AML-193 (cell line): ENCODE measurements at places on chromosomes 13 and 19.

- no peak for DNase-seq
Measured at GRCh38 chr19:11580116-11580515, 2.7 kb upstream of the ACP5 start.

GRCh38 chr13:22848539-22849052 is 332.2 kb upstream of the SGCG start:
- no peak for DNase-seq

DNA sequence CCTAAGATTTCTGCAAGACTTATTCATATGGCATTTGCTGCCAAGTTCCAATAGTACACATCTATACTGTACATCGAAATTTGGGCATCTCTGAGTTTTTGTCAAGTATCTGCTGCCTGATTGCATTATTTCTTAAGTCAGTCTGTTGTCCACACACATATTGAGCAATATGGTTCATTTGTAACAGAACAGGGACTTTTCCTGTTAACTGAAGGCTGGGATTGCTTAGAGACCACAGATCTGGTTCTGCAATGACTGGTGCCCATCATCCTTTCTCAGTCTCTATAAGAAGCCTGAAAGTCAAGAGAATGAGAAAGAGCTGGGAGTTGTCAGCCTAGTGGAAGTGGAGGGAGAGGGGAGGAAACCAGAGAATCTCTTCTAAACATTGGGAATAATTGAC is 22.5 kb upstream of the MYCBP2 start:
- DNase-seq = peak; percentile 98

DNA sequence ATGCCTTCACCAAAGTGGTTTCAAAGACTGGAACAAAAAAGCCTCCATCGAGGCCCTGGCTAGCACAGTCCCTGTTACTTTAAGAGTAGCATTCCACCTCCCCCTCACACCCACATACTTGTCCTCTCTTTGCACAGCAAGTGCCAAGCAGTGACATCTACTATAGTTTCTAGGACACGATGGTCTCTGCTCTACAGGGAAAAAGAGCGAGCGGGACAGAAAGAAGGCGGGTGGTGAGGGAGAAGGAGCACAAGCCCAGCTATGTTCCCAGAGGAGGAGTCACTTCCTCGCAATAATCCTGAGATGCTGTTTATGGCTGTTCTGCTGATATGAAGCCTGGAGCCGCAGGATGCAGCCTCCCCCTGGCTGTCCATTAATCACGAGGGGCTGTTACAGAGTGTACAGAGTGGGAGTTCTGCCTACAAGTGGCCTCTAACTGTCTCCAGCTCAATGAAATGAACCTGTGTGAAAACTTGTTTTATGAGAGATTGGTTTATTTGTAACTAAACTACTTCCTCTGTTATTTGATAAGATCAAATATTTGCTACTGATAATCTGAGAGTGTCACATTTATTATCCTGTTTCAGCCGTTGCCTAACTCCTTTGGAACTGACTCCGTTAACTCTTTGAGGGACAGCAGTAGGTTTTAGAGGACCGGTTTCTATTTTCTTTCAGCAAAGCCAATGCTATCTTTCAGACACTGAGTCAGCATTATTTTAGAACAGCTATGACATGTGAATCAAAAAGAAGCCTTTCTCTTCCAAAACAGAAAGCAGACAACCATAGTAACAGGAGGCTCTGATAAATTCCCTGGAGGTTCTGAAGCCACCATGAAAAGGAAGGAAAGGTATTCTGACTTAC is 208.0 kb downstream of the SPRY2 start:
- DNase-seq = no peak

DNA sequence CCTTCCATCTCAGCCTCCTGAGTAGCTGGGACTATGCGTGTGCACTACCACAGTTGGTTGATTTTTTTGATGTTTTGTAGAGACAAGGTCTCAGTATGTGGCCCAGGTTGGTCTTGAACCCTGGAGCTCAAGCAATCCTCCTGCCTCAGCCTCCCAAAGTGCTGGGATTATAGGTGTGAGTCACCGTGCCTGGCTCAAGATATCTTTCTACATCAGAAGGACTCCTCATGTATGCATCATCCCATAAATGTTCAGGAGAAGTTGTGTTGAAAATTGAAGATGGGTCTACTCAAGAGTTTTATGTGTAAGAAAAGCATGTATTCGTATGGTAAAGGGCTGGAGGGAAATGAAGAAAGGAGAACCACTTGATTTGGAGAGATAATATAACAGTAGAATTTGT is 71.8 kb upstream of the STK24 start:
- no peak for DNase-seq

DNA sequence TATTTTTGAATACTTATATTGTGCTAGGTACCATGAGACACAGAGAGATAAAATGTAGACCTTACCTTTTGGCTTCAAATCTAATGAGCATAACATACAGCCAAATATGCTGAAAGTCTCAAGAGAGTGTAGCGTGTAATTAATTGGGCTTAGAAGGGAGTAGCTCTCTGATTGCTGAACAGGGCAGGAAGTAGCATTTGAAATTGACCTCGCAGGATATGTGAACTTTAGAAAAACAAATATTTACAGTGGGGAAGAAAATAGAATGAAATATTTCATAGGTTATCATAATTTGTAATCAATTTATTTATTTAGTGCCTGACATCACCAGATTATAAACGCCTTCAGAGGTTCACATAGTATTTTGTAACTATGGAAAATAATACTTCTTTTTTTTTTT is 327.1 kb downstream of the RFC3 start:
- no peak for DNase-seq

- no peak for DNase-seq
Measured at GRCh38 chr13:102347490-102347889, 54.4 kb downstream of the FGF14 start.

DNA sequence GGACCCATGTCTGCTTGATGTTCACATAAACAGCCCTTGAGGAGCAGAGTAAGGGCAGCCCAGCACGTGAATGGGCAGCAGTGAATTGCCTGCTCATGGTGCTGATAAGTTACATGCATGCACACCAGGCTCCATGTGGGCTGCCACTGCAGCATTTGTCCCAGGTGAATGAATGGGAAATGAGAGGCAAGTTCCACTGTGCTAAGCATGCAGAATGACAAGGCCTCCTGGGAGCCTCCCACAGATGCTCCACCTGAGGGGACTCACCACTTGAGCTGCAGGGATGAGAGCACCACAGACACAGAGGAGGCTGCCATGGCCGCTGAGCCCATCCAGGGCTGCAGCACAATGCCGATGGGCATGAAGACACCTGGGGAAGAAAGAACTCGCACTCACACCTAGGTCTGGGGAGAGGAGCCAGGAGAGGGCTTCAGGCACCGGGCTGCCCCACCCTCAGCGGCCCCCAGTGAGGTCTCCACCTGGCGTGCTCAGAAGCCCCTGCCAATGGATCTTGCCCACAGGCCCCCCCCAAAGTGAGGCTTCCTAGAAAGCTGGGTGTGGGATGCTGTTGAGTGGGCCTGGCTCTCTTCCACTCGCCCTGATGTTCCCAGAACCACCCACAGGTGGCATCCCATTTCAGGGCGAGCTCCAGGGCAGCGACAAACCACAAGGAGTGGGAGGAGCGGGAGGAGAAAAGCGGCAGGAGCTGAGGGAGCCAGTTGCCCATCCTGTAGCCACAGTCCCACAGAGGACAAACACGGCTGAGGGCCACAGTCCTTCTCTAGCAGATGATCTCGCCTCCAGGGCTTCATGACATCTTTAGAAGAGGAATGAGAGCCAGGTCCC is 73.8 kb downstream of the CCDC70 start:
- DNase-seq = no peak

- DNase-seq = no peak
Measured at GRCh38 chr19:11460207-11460606, 20.6 kb downstream of the ELAVL3 start.

DNA sequence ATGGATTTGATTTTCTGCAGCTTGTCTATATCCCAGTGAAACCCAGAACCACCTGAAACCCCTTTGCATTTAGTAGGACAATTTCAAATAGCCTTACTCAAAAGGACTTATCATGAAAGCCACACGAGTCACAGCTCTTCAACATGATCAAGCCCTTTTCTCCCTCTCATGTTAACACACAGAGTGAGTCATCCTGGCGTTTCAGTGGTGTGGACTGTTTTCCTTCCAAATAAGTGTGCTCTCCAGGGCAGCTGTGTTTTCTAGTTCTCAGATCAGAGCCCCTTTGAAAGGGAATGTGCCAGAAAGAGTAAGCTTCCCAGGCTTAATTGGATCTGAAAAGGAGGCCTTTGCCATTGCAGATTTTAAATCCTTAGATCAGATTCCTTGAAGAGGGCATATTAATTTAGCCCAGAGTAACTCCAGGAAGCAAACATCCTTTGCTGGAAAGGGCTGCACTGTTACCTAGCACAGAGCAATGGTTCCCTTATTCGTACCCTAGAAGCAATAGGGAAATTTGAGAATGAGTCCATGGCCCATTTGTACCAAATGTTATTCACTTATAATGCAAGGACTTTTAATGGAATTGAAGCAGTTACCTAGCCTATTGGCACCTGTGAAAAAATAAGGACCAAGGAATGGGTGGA is 51.3 kb downstream of the ERICH6B start:
- DNase-seq = no peak

DNA sequence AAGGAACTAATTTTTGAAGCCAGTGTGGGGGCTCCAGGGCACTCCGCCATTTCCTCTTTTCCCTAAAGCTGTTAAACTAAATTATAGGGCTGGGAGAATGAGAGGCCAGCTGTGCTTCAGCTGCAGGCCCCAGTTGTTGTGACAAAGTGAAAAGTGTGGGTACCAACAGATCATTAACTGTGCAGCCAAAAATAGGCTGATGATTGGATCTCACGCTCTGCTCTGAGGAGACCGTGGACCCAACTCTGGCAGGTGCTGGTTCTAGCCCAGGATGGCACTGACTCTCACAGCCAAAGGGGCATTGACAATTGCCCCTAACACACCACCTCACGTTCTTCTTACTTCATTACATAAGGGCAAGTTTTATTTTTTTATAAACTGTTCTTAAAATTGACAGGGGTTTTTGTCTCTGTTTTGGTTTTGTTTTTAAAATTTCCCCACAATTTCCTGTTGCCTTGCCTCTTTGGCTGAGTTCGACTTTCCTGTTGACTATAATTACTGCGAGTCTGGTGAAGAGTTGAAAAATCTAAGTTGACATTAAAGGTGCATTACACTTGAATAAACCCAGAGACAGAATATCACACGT is 391.0 kb downstream of the FGF9 start:
- no peak for DNase-seq

DNA sequence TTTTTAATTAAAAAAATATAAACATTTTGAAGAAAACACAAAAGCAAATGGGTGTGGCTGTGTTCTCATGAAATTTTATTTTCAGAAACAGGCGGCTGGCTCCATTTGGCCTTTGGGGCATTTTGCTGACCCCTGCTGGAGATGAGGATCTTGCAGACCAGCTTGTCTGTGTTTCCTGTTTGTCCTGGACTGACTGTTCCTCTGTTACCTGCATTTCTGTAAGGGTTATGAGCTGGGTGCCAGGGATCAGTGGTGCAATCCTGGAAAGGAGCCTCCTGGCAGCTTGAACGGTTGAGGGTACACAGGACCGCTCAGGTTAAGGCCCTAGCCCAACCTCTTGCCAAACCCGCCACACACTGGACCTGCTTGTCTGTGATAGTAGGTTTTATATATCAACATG is 49.9 kb downstream of the ZNF787 start:
- peak; percentile 31 for DNase-seq

DNA sequence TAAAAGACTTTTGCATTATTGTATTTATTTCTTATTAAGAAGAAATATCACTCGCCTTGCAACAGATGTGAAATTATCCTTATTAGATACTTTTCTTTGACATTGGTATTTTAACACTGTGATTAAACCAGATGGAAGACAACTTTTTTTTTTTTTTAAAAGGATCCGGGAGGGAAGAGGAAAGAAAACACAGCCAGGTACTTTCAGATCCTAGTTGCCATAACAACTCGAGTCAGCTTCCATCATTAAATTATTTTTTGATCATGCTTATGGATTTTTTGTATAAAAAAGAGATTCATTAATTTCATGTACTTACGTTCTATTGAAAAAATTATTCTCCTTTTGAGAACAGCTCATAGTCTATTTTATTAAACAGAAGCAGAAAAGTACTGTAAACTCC is 515.7 kb downstream of the TBC1D4 start:
- DNase-seq = no peak

- no peak for DNase-seq
Measured at GRCh38 chr19:8826371-8826770, 5.7 kb downstream of the ZNF558 start.

DNA sequence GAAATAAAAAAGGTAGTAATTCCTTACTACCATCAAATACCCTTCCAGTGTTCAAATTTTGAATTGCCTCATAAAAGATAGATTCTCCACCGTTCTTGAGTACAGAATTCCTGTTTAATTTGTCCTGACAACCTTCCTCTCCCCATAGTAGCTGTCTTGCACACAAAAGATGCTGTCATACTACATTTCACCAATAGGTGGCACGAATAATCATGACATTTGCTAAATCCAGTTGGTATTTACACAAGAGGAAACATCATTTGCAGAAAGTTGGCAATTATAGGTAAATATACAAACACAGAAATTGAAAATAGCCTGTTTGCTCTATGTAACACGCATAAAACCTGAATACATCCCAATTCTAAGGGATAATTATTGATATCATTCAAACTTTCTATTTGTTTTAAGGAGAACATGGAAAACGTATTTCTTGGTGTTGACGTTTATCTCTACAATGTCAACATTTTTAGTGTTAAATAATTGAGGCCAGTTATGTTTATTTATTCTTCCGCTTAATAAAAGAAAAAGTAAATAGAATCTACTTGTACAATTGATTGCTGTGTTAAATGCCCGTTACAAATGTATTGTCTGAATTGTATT is 58.3 kb upstream of the CLDN10 start:
- peak; percentile 64 for DNase-seq

GRCh38 chr13:49340161-49340560 is 92.4 kb downstream of the CDADC1 start:
- DNase-seq = no peak

GRCh38 chr13:107422421-107422820 is 792.9 kb downstream of the LIG4 start:
- DNase-seq = no peak

GRCh38 chr19:46607448-46607841 is 6.3 kb downstream of the CALM3 start:
- DNase-seq = peak; percentile 41

DNA sequence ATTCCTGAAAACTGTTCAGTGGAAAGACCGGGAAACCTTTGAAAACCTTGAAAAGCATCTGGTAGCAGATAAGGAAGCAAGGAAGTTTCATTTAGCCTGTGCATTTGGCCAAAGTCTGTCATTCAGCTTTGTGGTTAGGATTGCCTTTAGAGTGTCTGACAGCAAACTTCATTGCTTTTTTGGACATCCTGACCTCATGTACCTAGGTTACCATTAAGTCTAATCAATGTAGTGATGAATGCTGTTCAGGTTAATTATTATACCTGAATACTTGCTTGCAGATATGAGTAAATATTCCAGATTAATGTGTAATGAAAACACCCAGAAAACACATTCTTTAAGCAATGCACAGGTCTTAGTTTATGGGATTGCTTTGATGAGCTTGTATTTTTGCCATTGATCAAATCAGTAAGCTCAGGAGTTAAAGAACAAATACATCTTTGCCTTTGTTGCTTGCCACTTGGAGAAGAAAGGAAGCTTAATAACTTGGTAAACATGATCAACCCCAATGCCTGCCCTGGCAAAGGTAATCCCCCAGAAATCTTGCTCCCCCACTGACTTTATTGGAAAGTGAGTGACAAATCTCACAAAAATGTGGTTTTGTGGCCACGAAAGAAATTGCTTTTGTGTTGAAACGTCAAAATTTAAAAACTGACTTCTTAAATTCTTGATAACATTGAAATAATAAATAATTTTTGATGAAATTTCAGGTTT is 87.4 kb downstream of the SLC15A1 start:
- DNase-seq = no peak

- DNase-seq = no peak
Measured at GRCh38 chr19:10395003-10395402, 8.3 kb downstream of the CDC37 start.
